Fibroblast of skin of right biceps (primary cell): ENCODE measurements at places on chromosomes 13 and 19.

DNA sequence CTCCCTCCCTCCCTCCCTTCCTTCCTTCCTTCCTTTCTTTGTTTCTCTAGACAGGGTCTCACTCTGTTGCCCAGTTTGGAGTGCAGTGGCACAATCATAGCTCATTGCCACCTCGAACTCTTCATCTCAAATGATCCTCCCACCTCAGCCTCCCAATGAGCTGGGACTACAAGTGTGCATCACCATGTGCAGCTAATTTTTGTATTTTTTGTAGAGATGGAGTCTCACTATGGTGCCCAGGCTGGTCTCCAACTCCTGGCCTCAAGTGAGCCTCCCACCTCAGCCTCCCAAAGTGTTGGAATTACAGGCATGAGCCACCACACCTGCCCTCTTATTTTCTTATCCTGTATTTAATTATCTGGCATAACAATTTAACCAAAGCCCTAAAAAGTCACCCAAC is 4.4 kb downstream of the UPK1A start:
- no peak for DNase-seq

GRCh38 chr13:65784088-65784816 is 1445.9 kb downstream of the PCDH9 start:
- no peak for DNase-seq

GRCh38 chr13:105220063-105220462 is 1315.4 kb downstream of the EFNB2 start:
- DNase-seq, result peak; percentile 62

DNA sequence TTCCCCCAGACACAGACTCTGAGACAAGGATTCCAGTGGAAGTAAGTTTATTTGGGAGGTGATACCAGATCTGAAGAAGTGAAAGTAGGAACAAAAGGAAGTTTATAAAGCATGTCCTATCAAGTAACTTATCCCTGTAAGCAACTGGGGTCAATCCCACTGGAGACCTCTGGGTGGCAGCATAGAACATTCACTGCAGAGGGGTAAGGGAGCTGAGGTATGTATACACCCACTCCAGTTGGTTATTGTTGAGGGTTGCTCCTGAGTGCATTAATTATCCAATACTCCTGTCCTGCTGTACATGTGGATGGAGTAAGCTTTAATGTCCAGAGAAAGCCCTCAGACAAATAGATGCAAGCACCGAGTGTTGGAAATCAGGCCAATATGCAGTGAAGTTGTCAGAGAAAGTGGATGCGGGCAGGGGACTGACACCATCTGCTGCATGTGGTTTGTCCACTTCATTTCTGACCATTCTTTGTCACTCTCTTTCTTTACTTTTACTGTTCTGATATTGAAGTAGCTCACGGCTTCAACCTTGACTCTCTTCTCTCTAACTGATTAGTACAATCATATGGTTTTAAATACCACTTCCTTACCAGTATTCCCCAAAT is 46.7 kb downstream of the NOTCH3 start:
- peak; percentile 41 for DNase-seq

- no peak for DNase-seq
Observed at GRCh38 chr13:99986741-99987140, 5.2 kb downstream of the ZIC2 start.

GRCh38 chr13:73767747-73768315 is 366.4 kb downstream of the KLF12 start:
- DNase-seq, result no peak

GRCh38 chr13:42538996-42539395 is 35.0 kb upstream of the TNFSF11 start:
- no peak for DNase-seq

- DNase-seq, result no peak
Observed at GRCh38 chr19:11754663-11755062, 12.1 kb upstream of the ZNF441 start.

- DNase-seq, result no peak
Observed at GRCh38 chr13:56501750-56502149, 639.0 kb upstream of the PRR20A start.

DNA sequence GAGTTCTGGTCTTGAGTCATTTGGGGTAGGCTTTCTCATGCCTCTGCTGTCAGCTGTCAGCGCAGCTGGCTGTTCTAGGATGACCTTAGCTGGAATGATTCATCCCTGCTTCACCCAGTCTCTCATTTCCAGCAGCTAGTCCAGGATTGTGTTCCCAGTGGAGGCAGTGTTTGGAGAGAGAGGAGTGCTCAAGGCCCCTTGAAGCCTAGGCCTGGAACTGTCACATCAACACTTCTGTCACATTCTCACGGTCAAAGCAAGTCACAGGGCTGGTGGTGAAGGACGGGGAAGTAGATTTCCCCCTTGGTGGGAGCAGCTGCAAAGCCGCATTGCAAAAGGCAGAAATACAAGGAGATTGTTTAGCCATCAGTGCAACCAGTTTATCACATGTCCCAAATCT is 15.2 kb downstream of the TPT1 start:
- DNase-seq, result peak; percentile 86

DNA sequence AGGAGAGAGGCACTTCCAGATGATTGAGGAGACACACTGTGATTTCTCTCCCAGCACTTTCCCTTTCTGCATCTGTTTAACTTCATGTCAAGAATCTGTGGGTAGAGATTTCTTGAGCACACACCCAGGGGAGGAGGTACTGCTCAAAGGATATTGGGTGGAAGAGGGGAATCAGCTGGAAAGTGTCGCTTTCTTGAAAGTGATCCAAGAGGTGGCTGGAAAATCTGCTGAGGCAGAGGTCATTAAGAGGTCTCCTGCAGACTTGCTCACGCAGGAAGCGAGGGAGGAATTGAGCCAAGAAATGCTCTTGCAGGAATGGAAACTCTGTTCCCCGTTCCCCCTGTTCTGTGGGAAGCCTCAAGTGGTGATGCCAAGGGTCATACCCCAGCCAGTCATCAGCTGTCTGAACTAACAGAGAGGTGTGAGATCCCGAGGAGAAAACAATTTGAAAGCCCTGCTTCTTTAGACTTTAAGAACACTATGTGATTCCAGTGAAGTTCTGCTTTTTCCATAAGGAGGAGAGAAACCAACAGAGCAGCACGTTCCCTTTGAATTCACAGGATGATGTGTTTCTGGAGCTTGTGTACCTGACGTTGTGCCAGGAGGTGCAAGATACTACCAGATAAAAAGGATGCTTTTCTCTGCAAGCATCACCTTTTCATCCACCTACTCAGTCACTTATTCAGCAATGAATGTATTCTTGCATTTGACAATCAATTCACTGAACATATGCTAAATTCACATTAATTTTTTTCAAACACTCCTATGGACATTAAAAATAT is 163.4 kb upstream of the GPR12 start:
- peak; percentile 59 for DNase-seq
